Mucosa of descending colon (tissue), 3 donors: ENCODE measurements at places on chromosomes 5 and 9. TPM values are rescaled to one million over a fixed set of nuclear protein-coding genes. Genes with fewer than 3 reads are reported as not detected.

Gene OR13C3
- not detected for total RNA-seq

Gene IL9
- not detected for total RNA-seq

Gene SPATA31D4
- not detected for total RNA-seq

Gene F2RL2
- total RNA-seq: 0.58 TPM

Gene SHOC1
- not detected for total RNA-seq

Gene SPAAR
- total RNA-seq: 2.0 TPM

Gene MLANA
- total RNA-seq: not detected

Gene LCN1
- total RNA-seq: not detected

Gene SV2C
- 0.58 TPM for total RNA-seq

Gene ISL1
- 0.77 TPM for total RNA-seq

Gene SLC34A3
- total RNA-seq: not detected

Gene SPATA31E1
- total RNA-seq: not detected

Gene STK32A
- 0.65 TPM for total RNA-seq

- no peak for DNase-seq
These were observed 243.4 kb upstream of the KLF4 start for GRCh38 chr9:107732781-107733522.

GRCh38 chr5:132277971-132278853, 16.0 kb upstream of the SLC22A4 start:
- no peak for DNase-seq

GRCh38 chr5:25160891-25161290, 516.1 kb upstream of the CDH10 start:
- no peak for DNase-seq

- DNase-seq: no peak
These were observed 159.3 kb downstream of the NR3C1 start for GRCh38 chr5:143244000-143244736.

DNA sequence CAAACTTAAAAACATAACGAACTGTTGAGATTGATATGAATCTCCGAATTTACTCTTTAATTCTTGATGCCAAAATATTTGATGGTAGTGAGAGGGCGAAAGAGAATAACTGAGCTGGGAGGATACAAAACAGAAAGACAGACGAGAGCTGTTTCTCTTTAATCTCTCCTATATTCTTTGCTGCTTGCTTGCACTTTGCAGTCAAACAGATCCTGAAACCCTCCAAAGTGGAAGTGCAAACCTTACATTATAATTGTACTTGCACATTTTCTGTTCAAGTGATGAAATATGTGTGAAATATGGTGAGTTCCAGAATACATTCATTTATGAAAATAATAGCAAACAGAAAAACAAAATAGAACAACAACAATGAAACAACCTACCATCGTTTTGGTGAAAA, 63.8 kb downstream of the PAM start:
- DNase-seq: no peak

- DNase-seq: no peak
These were observed 16.7 kb downstream of the PRLR start for GRCh38 chr5:35213608-35214007.

DNA sequence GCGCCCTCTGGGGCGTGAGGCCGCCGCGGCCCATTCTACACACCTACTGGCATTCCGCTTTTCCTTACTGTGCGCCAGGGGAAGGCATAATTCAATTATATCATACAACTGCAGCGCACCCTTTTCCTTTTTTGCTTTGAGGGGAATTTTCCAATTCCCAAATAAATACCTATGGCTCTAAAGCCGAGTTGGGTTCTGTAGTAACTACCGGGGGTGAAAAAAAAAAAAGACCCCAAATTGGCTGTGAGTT, 34.1 kb upstream of the NFIB start:
- peak; percentile 56 for DNase-seq

DNA sequence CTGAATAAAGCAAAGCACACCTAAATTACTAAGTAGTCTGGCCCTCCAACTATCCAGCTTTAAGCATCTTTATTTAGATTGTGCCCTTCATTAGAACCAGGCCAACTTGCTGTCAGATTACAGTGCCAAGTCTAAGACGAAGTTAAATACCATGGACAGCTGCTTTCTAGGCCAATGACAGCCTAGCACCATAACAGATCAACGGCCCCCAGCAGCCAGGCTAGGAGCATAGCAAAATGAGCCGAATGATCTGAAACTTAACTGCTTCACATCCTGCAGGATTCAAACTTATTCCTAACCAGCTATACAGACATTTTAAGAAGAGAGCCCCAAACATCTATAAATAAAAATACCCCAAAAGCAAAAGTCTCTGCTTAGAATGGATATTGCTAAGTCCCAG, 6.8 kb downstream of the SLC24A2 start:
- no peak for DNase-seq

GRCh38 chr9:125463926-125464325, 202.3 kb downstream of the GAPVD1 start:
- DNase-seq: no peak

GRCh38 chr5:127369796-127370195, 79.2 kb downstream of the MEGF10 start:
- no peak for DNase-seq

GRCh38 chr5:139849942-139850341, 54.3 kb downstream of the PSD2 start:
- no peak for DNase-seq

GRCh38 chr5:149383399-149383798, 4.3 kb upstream of the IL17B start:
- DNase-seq: peak; percentile 37

DNA sequence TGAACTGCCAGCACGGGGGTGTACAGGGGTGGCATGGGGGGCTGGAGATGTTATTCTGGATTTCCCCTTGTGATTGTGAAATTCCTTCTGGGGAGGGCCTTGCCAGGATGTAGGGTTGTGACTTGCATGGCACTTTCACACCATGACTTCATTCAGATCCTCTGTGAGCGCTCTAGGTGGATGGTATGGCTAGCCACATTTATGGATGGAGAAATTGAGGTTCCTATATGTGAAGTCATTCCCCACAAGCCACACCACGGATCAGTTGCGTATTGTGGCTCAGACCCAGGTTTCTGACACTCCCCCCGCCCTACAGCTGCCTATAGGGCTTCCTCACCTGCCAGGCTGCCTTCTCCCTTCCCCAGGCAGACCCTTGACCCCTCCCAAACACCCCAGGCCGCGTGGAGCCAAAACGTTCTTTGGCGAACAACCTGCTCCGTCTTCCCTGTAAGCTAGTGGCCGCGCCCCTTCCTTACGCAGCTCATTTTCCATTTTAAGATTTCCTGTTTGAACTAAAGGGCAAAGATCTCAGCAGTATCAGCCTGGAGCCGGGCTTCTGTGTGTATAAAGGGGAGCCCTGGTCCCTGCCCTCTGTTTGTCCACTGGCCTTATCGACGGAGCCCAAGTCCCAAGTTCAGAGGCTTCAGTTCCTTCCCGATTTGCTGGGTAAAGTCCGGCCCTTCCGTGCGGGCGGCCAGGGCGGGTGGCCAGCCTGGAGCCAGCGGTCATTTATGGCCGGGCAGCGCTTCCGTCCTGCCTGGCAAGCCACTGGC, 97.8 kb upstream of the KLF4 start:
- DNase-seq: peak; percentile 93

DNA sequence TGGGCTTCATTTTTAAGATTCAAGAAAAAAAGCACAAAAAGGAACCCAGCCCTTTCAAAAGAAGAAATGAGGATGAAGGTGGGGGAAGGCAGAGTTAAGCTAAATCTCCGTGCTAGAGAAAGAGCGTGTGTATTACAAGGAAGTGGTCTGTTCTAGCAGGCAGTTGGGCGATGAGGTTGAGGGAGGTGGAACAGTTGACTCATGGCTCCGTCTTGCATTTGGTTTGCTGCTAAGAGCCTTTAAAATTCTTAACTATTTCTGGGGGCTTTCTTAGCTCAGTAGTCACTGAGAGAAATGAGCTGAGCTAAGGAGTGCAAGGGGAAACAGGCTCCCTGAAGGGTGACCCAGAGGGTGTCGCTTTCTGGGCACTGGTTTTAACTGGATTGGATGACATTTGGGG, 117.4 kb downstream of the GCNT1 start:
- no peak for DNase-seq

GRCh38 chr9:136013116-136013515, 51.9 kb upstream of the UBAC1 start:
- peak; percentile 15 for DNase-seq

DNA sequence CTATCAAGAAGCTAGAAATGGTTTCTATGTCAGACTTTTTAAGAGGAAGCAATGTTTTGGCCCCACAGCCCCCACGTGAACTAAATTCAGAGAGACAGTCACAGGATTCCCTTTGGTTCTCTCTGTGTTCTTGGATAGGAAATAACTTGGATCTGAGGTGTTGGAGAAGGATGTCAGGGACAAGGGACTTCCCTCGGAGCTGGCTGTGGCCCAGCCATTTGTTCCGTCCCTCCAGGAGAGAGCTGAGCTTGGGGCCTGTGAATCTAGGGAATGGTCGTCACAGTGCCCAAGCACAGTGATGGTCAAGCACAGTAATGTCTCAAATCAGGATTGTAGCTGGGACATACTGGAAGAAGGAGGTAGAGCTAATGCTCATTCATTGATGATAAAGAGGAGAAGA, 2.0 kb downstream of the C7 start:
- DNase-seq: no peak

DNA sequence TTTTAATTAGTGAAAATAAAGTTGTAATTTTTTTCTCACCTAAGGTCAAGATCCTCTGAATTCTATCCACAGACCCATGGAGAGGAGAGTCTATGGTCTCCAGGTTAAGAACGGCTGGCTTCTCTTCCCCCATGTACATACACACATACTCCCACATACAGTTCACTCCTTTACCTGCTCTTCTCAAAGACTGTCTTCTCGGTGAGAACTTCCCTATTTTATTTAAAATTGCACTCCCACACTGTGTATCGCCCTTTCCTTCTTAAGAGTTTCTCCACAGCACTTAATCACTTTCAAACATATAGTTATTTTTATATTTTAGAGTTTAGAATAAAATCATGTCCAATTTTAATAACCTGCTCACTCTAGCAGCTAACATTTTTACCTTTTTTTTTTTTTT, 3.6 kb upstream of the JADE2 start:
- no peak for DNase-seq

DNA sequence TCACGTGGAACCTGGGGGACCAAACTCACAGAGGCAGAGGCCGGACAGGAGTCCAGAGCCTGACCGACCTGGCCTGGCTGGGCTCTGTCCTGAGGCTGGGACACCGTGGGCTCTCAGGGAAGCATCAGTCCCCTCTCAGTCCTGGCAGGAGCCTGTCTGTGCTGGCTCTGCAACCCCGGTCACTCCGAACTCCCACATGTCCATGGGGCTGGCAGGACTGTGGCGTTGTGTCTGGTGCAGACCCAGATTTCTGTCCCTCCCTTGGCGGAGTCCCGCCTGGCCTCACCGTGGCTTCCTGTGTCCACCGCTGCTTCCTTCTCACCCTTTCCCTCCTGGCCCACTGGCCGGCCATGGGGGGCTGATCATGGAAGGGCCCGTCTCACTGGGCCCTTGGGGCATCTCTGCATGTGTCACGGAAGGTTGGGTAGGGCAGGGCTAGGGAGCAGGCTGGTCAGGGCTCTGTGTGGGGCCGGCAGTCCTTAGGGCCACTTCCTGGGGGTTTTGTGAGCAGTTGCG, 68.8 kb downstream of the RXRA start:
- no peak for DNase-seq

- no peak for DNase-seq
These were observed 166.4 kb downstream of the DMRT2 start for GRCh38 chr9:1216532-1216931.

DNA sequence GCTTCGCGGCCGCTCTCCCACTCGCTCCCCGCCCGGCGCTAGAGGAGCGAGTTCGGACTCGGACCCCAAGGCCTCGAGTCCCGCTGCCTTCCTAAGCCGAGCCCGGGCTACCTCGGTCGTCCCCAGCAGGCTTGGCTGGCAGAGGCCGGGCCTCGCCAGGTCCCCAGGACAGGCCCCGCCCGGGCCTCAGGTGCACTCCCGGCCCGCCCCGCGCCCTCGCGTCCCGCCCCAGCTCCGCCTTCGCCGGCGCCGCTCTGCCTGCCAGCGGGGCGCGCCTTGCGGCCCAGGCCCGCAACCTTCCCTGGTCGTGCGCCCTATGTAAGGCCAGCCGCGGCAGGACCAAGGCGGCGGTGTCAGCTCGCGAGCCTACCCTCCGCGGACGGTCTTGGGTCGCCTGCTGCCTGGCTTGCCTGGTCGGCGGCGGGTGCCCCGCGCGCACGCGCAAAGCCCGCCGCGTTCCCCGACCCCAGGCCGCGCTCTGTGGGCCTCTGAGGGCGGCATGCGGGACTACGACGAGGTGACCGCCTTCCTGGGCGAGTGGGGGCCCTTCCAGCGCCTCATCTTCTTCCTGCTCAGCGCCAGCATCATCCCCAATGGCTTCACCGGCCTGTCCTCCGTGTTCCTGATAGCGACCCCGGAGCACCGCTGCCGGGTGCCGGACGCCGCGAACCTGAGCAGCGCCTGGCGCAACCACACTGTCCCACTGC, at the start of gene SLC22A5:
SLC22A5 (plus strand) TSS at position 237 of the 707 bp plus-strand sequence; CDS start at position 500, 263 bp downstream.
- peak; percentile 85 for DNase-seq

DNA sequence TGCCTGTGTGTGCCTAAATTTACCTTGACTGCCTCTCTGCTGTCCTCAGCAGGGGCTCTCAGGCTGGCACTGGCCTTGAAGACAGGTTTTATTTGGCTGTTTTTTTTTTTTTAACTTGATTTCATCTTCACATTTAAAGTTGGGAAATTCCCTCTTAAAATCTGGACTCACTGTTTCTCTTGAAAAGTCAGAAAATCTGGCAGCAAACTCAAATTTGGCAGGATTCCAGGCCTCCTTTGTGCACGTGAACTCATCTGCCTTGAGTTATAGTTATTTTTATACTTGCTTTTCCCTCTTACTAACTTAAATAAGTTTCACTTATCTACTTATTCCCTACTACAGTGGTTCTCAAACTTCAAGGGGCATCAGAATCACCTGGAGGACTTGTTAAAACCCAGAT, 118.4 kb upstream of the MAP3K1 start:
- DNase-seq: no peak

GRCh38 chr5:34735491-34736426, 79.6 kb downstream of the RAI14 start:
- no peak for DNase-seq

DNA sequence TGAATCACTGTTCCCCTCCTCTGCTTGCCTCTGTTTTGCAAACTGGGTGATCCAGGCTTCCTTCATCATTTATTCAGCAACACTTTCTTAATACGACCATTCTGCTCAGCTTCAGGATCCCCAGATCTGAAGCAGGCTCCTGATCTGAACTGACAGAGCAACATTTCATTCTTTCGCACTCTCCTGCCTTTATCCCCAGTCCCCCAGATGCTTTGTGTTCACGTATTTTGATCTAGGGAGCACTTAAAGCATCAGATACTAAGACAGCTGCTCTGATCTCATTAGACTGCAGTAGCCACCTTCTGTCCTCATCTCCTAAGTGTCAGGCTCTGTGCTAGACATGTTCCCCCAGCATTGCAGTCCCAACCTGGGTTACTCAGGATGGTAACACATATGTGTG, 158.0 kb downstream of the TRIO start:
- no peak for DNase-seq

- peak; percentile 49 for DNase-seq
These were observed 1.4 kb upstream of the PPP2CA start for GRCh38 chr5:134227259-134227658.
